SJCRH30 (cell line): ENCODE measurements at places on chromosomes 16 and 17. TPM values are rescaled to one million over a fixed set of nuclear protein-coding genes. Genes with fewer than 3 reads are reported as not detected.

DNA sequence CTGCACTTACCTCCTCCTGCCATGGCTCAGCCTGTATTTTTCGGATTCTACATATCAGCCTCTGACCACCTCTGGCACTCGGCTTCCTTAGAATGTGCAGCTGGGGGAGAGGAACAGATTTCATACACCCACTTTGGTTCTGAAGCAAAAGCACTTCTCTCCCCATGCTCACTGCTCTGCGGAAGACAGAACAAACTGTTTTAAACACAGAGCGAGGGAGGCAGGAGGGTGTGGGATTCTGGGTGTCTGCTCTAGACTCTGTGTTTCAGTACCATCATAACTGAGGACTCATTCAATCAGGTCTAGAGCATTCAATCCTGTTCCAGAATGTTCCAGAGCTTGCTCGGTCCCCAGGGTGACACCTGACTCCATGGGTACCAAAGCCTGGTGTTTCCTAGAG lies 239.1 kb downstream of the GRIN2A start:
- DNase-seq, result no peak

Gene ABAT
- total RNA-seq, result 79.1 and 80.0 TPM in 2 replicates

DNA sequence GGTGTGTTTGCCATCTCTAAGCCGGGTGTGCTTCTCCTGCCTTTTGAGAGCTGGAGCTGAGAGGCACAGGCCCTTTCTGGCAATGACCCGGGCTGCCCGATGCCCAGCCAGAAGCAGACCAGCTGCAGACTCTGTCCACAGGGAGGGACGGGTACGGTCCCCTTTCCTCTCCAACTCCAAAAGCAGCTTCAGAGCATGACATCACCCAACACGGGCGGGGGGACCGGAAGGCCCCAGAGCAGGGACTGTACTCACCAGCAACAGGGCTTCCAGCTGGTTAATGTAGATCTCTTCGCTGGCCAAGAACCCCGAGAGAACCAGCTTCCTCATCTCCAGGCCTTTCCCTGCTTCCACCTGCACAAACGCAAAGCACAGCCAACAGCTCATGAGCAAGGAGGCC lies 79.4 kb downstream of the ABR start:
- no peak for DNase-seq

DNA sequence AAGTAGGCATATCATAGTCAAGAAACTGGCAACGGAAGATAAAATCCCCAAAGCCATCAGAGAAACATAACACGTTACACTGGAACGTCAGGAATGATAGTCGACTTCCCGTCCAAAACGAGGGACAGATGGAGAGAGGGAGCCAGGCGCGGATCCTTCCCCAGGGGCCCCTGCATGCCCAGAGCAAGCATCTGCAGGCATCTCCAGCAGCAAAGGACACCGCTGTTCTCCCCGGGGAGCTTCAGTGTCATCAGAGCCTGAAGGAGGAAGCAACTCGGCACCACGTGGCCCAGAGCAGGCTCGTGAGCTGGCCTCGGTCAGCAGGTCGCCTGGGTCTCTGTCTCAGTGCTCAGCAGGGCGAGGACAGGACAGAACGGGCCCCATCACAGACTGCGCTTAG lies 50.1 kb downstream of the LMF1 start:
- DNase-seq, result peak; percentile 41

Gene SNX20
- total RNA-seq, result not detected in 2 replicates

GRCh38 chr17:64252831-64253230 lies 10.2 kb downstream of the TEX2 start:
- no peak for DNase-seq

GRCh38 chr16:24087891-24088410 lies 168.2 kb upstream of the CACNG3 start:
- no peak for DNase-seq

DNA sequence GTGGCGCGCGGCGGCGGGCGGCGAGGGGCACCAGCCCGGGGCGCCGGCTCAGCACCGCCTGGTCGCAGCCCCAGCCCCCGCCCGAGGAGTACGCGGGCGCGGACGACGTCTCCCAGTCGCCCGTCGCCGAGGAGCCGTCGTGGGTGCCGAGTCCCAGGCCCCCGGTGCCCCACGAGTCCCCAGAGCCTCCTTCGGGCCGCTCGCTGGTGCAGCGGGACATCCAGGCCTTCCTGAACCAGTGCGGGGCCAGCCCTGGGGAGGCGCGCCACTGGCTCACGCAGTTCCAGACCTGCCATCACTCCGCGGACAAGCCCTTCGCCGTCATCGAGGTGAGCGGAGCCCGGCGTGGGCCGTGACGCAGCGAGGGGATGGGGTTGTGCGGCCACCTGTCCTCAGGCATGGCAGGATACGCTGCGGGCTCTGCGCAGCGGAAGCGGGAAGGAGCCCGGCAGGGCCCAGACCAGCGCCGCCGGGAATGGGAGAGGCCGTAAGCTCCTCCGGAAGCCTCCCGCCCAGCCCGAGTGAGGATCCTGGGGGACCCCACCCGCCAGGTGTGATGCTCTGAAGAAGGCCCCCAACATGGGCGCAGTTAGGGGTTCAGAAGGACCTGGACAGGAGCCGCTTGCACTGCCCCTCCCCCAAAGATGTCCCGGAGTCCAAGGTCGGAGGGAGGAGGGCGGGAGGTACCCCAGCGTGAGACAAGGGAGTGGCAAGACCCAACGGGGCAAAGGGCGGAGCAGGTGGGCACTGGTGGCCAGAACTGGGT lies 522 bp downstream of the NAGS start:
- no peak for DNase-seq

Gene OR1F1
- 0.47 TPM in 1 of 2 replicates, not detected in the other for total RNA-seq

Gene CD19
- 0.10 TPM in 1 of 2 replicates, not detected in the other for total RNA-seq

- DNase-seq, result no peak
Observed at GRCh38 chr17:77528516-77529327, 388.0 kb downstream of the SEC14L1 start.

DNA sequence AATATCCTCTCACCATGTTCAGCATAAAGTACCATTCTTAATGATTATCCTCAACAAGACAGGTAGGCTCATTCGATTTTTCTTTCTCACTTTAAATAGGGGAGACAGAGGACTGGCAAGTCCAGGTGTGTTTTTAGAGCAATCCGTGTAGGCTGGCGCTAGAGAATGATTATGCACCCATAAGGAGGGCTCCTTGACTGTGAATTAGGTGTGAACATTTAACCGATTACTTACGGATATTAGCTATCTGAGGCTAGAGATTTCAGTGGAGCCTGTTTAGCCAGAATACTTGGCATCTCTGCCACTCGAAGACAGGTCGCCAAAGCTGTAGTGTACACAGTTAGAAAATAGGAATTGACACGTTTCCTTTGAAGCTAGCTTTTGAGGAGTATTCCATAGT lies 1.9 kb downstream of the SEC14L1 start:
- DNase-seq, result no peak

Gene CSF3
- 0.55 and 1.4 TPM in 2 replicates for total RNA-seq

GRCh38 chr17:81667754-81668153 lies 1.2 kb downstream of the CCDC137 start:
- DNase-seq, result no peak
